Coronary artery (tissue), 2 donors: ENCODE measurements at places on chromosomes 7 and 10.

DNA sequence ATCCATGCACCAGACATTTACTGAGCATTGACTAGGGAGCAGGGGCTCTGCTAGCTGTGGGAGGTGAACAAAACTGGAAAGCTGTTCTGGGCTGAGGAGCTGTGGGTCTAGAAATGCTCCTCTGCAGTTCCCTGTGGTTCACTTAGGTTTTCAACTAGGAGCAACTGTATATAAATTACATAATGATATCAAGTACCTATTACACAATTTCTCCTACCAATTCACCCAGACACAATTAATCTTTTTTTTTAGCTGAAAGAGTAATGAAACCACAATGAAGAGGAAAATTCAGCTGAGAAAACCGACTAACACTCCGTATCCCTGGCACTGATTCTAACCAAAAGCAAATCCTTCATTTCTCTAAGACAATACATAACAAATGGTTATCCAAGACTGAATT is 39.4 kb downstream of the COL28A1 start:
- no peak for DNase-seq

DNA sequence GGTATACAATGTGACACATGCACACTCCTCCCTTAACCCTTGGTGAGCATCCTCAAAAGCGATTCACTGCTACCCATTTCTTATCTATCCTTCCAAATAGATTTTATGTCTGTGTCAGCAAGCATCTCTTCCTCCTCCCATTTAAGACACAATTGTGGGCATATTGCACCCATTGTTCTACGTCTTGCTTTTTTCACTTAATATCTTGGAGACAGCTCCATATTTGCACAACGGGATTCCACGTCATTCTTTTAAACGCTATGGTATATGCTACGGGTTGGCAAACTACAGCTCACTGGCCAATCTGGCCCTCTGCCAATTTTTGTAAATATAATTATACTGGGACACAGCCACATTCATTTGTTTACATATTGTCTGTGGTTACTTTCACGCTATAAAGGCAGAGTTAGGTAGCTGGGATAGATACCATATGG is 88.6 kb downstream of the RNF216 start:
- no peak for DNase-seq

DNA sequence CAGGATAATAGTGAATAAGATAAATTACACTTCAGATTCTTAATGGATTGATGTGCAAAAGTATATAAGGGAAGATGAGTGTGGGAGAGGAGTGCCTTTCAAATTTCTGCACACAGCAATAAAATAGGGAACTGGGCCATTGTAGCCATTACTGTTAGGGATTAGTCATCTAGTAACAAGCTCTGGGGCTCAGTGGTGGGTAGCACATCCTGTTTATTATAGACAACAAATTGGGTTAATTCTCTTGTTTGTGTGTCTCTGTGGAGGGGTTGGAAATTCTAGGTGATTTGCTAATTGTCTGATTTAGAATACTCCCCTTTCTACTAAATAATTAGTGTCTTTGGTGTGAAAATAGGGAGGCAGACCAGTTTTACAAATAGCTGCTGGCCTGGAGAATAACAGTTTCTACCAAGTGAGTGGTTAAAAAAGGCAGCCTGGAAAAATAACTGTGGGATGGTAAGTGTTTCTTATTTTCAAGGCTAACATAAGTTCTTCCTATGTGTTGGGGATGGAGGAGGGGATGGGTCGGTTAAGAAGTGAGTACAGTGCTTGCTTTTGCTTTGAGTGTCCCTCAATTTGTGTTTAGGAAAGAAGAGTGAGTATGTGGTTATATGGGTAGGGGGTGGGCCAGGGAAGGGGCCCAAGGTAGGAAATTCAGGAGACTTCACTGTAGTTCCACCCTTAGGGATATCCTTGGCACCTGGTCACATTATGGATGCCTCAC is 43.3 kb upstream of the TMEM248 start:
- DNase-seq = no peak

- DNase-seq = no peak
Measured at GRCh38 chr7:30986738-30987137, 23.0 kb downstream of the GHRHR start.

DNA sequence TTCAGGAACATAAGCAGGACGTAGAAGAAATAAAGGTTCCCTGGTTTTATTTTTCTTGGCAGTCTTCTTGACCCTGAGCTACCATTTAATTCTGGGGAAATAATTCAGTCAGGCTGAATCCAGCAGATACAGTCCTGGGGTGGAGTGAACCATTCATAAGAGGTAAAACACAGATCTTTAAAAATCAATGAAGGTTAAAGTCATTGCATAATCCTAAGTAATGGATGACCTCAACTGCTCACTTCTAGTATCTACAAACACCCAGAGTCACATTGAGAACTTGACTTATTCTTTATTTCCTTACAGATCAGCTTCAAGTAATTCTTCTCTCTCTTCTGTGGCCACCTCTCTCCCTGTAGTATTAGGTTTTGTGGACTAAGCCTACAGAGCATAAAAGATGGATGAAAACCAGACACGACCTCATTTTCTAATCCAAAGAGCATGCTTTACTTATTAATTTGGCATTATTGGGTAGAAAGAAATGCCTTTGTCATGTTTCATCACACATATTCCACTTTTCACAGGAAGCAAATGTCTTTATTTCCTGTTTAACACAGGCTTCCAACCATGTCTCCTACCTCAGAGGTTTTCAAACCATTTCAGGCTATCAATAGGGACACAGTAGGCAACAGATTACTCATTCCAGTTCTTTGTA is 182.3 kb upstream of the IMMP2L start:
- no peak for DNase-seq

DNA sequence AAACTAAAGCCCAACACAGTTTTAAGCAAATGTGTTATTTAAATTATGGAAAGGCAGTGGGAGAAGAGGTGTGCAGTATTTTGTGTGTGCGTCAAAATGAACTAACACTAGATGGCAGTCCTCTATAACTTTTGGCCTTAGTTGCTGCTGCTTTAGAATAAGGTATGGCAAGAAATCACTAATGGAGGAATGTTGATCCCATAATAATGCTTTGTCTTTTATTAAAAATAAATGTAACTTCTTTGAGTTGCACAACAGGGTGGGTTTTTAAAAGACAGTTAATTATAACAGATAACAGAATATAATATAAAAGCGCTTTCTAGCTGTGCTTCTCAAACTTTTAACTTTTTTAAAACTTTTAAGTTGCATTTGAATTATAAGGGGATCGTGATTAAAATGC is 56.4 kb downstream of the BBS9 start:
- DNase-seq = no peak
